ENCODE measurements at places on chromosomes 1 and 21.
A peak's percentile ranks its signal among the peaks of the same experiment; 100 is the strongest.

- no peak for DNase-seq
These were observed 206.8 kb upstream of the TMEM51 start for GRCh38 chr1:14946684-14947238.

DNA sequence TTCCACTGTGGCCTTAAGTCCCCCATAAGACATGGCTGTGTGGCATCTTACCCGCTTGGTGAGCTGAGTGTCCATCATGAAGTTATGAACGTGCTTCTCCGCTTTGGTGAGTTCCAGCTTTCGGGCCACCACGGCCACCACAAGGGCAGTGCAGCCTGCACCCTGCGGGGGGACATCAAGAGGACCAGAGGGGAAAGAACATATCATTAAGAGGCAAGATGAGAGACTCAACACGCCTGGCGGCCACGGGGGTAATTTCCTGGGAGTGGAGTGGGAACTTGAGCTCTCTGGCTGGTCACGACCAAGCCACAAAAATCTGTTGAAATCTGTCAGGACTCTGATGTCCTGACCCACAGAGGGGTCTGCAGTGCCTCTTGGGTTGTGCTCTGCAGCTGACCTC is 117.9 kb upstream of the ADAR start:
- DNase-seq: no peak

- peak; percentile 79 for DNase-seq
These were observed 559 bp downstream of the BACH1 start for GRCh38 chr21:29299046-29299915.

- DNase-seq: no peak
These were observed 161.1 kb upstream of the RRP15 start for GRCh38 chr1:218123968-218124367.

- DNase-seq: no peak
These were observed 5.0 kb downstream of the ADAMTS1 start for GRCh38 chr21:26840201-26840600.

- DNase-seq: no peak
These were observed 725 bp downstream of the C1orf53 start for GRCh38 chr1:197903196-197903514.

GRCh38 chr1:203215573-203215972 is 13.9 kb downstream of the CHIT1 start:
- no peak for DNase-seq

GRCh38 chr1:212974711-212975110 is 24.4 kb downstream of the VASH2 start:
- DNase-seq: no peak

- DNase-seq: no peak
These were observed 52.9 kb downstream of the OSBPL9 start for GRCh38 chr1:51669816-51670215.

DNA sequence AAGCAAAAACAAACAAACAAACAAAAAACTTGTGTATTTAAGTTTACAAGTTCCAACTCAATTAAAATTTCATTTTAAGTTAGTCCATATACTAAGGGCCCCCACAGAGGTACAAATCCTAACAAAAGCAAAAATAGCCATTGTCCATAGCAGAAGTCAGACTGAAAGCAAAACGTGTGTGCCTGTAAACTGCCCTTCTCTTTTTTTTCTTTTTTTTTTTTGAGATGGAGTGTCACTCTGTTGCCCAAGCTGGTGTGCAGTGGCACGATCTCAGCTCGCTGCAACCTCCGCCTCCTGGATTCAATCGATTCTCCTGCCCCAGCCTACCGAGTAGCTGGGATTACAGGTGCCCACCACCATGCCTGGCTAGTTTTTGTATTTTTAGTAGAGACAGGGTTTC is 11.6 kb upstream of the IFNGR2 start:
- DNase-seq: no peak

DNA sequence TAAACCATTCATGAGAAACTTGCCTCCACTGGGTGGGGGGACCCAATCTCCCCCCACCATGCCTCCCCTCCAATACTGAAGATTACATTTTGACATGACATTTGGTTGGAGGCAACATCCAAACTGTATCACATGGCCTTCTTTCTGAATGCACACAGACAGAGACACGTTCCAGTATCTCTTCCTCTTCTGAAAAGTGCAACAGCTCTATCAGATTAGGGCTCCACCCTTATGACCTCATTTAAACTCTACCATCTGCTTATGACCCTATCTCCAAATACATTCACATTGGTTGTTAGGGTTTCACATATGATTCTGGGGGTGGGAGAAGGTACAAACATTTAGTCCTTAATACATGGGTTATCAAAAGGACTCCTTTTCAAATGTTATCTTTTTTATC is 481.8 kb upstream of the NFIA start:
- DNase-seq: no peak

DNA sequence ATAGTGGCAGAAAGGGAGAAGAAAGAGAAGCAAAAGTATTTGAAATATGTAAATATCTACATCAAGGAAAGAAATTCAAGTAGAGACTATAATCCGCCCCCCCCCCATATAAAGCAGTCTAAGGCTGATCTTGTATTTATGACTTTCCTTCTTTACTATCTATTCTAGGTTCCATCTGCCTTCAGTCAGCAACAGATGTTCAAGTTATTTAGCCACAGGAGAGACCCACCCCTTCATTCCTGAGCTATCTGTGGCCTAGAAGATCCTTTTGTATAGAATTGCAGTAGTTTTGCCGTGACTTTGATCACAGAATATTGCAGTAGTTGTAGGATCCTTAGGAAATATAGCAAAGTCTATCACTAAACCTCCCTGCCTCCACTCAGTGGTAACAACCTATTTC is 10.7 kb upstream of the BSDC1 start:
- no peak for DNase-seq
